SK-N-SH (cell line): ENCODE measurements at places on chromosomes 1 and 21. TPM values are rescaled to one million over a fixed set of nuclear protein-coding genes. Genes with fewer than 3 reads are reported as not detected.

The FCRL5 gene
- polyA plus RNA-seq: not detected in 2 replicates

The DIRAS3 gene
- polyA plus RNA-seq: 14.7 and 16.6 TPM in 2 replicates

DNA sequence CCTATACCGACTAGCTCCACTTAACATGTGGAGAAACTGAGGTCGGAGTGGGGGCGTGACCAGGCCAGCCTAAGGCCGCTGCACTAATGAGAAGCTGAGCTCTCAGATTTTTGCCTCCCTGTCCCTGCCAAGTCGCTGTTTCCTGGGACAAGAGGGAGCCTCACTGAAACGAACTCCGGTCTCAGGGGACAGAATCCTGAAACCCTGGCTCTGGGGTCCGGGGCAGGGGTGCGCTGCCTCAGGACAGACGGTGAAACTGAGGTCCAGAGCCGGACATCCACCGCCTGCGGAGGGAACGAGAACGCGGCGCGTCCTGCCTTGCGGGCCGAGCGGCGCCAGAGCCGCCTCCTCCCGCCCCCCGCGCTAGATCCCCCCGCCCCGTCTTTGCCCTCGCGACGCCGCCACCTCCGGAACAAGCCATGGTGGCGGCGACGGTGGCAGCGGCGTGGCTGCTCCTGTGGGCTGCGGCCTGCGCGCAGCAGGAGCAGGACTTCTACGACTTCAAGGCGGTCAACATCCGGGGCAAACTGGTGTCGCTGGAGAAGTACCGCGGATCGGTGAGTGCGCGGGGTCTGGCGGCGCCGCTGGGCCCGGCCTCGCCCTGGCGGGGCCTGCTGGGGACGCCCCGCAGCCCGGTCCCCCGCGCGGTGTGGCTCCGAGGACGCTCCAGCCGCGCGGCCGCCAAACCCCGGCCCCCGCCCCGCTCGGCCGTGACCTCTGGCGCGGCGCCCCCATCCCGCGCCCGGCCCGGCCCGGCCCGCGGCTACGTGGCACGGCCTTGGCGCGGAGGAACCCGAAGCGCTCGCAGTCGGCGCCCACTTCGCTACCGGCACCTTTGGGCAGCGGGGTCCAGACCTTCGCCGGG lies at the start of gene GPX7:
Gene GPX7 (plus strand): TSS at position 381 of the 865 bp plus-strand sequence. CDS start 39 bp downstream, at position 420.
- peak; percentile 89 for DNase-seq

DNA sequence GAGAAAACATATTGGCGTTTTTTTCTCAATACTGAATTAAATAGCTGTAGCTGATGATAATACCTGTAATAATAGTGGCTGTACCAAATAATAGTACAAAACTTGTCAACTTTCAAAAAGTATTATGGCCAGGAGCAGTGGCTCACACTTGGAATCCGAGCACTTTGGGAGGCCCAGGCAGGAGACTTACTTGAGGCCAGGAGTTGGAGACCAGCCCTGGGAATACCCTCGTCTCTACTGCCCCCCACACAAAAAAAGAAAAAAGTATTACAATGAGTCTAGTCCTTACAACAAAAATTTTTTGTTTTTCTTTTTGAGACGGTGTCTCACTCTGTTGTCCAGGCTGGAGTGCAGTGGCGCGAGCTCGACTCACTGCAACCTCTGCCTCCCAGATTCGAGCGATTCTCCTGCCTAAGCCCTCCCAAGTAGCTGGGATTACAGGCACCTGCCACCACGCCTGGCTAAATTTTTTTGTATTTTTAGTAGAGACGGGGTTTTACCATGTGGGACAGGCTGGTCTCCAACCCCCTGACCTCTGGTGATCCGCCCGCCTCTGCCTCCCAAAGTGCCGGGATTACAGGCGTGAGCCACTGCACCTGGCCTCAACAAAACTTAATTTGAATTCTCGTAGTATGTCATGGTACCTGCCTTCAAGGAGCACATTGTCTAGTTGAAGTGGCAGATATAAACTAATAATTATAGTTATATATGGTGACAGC lies 1.4 kb downstream of the RBBP4 start:
- no peak for DNase-seq

- peak; percentile 59 for DNase-seq
These were observed 734.2 kb upstream of the ADAMTS5 start for GRCh38 chr21:27700974-27701614.
